Activated T-cell treated with anti-CD3 and anti-CD28 coated beads for 4 hours (primary cell): ENCODE measurements at places on chromosomes 12 and 14.

DNA sequence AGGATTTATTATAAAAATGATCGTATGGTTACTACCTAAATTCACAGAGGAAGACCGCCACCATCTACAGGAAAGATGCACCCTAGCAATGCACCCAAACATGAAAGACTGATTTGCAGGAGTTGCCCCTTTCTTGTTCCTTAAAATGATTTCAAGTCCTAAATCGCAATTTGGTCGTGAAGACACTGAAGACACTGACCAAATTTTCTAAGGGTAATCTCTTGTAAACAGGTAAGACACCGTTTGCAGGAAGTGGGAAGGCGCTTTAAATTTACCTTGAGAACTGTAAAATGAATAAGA, 1.0 kb downstream of the SOS2 start:
- no peak for DNase-seq

- no peak for DNase-seq
Measured at GRCh38 chr12:123387508-123388176, 3.7 kb downstream of the KMT5A start.

GRCh38 chr12:68617160-68617926, 6.6 kb downstream of the RAP1B start:
- no peak for DNase-seq

DNA sequence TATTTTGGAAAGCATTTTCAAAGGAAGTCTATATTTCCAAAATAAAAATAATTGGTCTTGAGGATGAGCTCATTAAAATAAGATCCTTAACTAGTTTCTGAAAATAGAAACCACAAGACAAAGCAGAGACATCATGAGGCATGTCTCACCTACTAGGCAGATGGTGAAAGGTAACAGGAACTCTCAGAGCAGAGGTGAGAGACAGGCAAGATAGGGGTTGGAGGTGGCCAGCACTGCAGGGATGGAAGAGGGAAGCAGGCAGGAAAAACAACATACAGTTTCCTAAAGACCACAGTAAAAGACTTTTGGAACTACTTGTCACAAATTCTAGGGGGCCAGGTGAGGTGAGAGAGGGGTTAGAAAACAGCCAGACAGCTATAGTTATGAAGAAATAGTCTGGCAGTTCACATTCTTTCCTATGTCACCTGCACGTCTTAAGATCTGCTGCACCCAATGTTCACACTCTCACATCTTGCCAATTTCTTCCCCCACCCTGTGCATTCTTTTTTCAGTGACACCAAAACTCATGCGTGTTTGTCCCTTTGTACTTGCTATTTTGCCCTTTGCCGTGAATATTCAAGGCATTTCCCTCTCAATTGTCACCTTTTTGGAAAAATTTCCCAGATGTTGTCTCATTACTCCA, 341.7 kb upstream of the KITLG start:
- no peak for DNase-seq

GRCh38 chr12:67482751-67483661, 165.5 kb upstream of the DYRK2 start:
- DNase-seq = peak; percentile 29

DNA sequence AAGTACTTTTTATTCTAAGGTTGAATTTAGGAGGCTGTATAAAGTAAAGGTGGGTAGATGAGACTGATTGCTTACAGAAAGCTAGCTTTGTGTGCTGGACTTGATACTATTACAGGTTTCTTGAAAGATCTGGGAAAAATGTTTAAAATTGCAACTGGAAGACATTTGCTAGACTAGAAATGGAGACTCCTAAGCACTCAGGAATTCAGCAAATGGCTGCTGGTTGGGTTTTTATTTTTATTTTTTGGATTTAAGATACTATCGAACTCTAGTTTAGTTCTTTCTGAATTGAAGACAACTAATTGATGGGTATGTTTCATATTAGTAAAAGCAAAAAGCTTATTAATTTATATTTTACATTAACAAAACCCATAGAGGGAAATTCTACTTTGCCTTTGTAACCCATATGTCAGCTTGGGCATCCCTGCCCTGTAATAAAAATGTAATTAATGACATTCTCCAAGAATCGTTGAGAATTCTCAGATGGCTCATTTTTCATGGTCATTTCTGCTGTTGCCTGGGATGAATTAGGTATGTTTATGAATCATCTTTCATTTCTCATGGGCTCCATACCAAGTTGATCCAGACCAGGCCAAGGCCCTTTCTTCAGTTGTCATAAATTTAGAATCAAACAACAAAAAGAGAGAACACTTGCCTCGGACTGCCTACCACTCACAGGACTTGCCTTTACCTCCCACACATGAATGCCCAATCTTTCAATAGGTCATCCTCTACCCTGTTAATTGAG, 102.1 kb downstream of the ERGIC2 start:
- DNase-seq = no peak

- no peak for DNase-seq
Measured at GRCh38 chr12:102016472-102016871, 45.3 kb downstream of the WASHC3 start.

DNA sequence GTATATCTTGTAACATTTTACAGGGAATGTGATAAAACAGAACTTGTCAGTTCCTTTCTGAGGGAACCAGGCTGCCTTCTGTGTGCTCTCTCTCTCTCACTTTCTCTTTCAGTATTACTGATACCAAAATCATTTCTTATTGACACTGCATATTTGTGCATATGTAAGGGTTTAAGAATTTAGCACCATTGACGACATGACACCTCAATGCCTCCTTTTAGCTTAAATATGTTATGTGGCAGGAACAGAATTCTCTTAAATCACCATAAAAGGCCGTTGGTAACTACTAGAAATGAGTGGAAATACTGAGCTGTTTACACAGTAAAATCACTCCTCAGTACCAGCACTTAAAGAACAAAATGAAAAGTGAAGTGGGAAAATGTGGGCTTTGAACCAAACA, 457.7 kb upstream of the SYT1 start:
- no peak for DNase-seq

DNA sequence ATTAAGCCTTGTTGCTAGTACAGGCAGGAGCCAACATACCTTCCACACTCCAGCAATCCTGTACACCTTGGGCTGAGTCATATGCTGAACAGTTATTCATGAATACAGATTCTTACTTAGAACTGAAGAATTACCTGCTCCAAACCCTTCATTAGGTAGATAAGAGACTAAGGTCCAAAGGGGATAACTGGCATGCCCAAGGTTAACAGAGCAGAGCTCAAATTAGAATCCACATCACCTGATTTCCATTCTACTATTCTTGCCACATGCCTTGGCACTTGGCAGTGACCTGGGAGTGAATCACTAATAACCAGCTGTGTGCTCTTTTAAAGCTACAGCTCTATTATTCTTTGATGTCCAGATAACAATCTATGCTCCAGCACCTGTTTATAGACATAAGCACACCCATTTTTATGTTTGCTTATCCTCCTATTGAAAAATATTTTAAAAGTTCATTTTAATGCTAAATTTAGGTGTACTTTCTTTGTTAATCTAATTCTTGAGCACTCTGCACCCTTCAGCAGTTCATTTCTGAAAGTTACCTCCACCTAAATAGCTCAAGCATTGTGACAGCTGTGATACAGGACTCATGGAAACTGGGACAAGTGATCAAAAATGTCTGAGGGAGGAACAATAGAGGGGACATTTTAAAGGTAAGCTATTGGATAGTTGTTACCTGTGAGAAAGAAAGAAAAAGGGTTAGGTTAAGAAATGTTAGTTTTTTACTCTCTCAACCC, 19.4 kb downstream of the LPCAT3 start:
- DNase-seq = no peak

- no peak for DNase-seq
Measured at GRCh38 chr12:1496162-1496900, 98.0 kb downstream of the FBXL14 start.

DNA sequence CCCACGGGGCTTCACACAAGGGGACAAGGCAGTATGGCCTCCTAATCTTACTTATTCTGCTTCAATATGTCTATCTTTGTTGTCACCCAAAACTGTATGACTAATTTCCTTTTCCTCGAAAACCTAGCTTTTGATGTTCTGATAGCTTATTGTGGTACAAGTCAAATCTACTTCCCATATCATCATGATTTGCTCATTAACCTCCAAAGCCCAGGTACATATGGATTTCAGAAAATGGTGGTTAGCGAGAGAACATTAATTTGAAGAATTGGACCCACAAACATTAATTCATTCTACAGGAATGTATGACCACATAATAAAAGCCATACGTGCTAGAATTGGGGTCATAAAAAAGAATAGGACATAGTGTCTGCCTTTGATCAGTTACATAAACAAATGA, 412.5 kb downstream of the CCDC91 start:
- DNase-seq = no peak

GRCh38 chr12:18468246-18469075, 207.1 kb downstream of the PIK3C2G start:
- no peak for DNase-seq

DNA sequence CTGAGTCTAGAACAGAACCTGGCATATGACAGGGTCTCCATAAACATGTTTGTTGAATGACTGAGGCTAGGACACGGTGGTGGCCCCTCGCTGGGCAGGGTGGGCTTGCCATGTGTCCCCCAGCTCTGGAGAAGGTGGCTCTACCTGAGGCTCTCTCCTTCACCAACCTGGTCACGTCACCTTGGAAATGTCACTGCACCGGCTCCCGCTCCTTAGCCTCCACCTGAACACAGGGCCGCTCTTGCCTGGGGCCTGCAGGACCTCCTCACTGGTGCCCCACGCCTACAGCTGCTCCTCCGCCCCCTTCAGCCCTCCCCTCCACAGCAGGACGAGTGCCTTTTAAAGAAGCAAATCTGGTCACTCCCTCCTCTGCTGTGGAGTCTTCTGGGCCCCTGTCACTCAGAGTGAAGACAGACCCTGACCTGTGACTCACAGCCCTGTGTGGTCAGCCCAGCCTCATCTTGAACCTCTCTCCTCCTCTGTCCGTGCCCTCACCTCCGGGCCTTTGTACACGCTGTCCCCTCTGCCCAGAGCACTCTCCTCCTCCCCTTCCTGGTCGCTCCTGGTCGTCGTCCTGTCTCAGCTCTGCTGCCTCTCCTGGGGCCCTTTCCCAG, 81.0 kb downstream of the ADGRD1 start:
- DNase-seq = no peak

DNA sequence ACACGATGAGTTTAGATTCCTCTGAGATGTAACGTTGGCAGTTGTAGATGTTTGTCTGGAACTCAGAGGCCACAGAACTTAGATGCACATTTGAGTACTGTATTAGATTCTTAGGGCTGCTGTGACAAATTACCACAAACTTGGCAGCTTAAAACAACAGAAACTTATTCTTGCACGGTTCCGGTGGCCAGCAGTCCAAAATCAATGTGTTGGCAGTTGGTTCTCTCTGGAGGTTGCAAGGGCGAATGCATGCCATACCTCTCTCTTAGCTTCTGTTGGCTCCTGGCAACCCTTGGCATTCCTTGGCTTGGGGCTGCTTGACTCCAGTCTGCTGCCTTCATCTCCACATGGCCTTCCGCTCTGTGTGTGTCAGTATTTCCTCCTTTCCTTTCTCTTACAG, 118.9 kb downstream of the C12orf75 start:
- DNase-seq = no peak

DNA sequence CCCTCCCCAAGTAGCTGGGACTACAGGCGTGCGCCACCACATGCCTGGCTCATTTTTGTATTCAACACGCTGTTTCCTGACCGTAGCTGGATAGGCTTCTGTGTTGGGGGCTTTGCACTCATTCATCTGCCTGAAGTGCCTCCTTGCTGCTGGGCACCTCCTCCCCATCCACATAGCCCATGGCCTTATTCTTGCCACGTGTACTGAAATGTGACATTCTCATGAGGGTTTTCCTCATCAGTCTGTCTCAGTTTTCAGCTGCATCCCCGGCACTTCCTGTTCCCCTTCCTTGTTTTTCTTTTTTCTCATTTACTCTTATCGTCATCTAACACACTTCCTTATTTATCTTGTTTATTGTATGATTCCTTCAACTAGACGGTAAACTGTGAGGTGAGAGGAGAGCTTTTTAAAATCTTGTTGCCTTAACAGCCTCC, 36.6 kb downstream of the RCOR1 start:
- no peak for DNase-seq

GRCh38 chr14:23931721-23932289, 21.8 kb upstream of the DHRS4 start:
- no peak for DNase-seq

DNA sequence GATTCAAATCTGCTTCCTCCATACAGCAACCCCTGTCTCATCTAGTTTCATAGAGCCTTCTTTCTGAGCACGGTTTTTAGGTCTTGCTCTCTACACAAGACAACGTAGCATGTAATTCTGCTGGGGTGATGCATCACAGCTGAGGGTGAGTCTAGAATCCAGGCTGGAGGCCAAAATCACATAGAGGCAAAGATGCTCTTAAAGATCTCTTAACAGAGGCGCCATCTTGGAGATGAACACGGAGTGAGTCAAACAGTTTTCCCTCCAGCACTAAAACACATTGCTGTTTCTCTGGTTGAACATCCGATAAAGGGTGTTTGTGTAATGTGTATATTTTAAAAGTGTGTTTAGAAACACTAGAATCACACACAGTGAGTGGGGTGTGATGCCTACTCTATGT, 78.9 kb downstream of the NOS1 start:
- DNase-seq = no peak

DNA sequence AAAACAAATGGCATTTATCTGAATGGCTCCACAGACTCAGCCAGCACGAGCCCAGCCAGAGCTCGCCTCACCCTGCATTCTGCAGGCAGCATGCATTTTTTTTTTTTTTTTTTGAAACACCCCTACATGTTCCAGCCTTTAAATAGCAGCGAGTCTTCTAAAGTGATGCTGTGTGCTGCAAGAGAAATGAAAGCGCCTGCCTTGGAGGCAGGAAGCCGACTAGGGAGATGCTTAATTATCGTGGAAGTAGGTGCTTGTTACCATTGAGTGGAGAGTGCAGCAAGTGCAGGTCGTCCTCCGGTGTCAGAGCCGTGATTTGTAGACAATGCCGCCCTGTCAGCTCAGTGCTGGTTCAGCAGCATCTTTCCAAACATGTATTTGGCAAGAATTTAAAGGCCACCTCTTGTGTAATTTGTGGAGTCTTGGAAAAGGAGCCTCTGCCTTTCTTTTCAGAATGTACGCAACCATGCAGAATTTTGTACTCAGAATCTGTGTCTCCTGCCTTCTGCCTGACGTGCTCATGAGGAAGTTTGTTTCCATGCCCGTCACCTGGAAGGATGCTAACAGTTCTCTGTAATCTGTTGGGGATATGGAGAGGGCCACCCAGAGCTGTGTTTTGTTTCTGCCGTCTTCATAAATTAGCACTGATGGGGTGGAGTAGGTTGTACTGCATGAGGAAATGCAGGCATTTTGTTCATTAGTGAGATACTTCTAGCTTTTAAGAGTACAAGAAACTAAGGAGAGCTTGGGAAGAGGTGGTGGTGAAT, 345.9 kb upstream of the RGS6 start:
- no peak for DNase-seq
